AG04450 (cell line): ENCODE measurements at places on chromosomes 6 and 20.

DNA sequence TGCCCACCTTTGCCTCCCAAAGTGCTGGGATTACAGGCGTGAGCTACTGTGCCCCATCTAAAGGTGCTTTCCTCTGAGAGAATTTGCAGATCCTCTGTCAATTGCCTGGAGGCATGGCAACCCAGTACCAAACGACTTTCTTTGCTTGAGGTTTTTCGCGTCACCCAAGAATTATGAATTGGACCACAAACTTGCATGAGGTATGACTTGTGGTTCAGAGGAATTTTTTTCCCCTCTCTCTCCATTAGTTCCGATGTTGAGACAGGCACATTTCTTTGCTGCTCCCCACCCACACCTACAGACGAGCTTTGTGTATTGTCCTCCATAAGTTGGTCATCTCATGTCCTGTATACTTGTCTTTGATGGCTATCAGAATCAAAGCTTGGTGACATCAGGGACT lies 11.8 kb upstream of the SCAF8 start:
- DNase-seq, result peak; percentile 46

DNA sequence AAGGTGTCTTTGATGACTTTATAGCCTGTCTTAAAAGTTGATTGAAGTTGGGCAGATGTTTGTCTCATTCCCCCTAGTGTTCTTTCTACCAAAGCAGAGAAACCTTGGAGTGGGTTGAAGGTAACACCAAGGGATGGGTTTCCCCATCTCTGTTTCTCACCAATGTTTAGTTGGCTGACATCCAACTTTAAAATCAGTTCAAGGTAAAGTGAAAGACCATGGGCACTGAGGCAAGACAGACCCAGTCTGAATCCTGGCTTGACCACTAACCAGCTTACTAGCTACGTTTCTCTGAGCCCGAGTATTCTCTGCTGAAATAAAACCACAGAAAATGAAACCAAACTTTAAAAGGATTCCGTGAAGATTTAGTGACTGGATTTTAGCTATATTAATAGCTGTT lies 258.9 kb downstream of the KIF16B start:
- DNase-seq, result no peak

DNA sequence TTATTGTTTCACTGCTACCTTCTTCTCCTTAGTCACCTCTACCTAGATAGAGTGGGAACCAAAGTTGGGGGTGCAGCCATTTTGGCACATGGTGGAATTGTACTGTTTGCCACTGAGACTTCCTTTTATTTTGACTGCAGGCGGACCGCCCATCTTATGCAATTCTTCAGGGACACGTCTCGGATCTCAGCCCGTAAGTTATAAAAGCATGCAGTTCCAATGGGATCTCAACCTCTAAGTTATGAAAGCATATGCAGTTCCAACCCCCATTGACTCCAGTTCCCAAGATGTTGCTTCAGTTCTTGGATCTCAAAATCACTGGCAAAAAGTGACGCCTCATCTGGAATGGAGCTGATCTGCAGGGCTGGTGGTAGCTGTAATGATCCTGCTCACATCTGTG lies 41.2 kb upstream of the CDH4 start:
- no peak for DNase-seq

DNA sequence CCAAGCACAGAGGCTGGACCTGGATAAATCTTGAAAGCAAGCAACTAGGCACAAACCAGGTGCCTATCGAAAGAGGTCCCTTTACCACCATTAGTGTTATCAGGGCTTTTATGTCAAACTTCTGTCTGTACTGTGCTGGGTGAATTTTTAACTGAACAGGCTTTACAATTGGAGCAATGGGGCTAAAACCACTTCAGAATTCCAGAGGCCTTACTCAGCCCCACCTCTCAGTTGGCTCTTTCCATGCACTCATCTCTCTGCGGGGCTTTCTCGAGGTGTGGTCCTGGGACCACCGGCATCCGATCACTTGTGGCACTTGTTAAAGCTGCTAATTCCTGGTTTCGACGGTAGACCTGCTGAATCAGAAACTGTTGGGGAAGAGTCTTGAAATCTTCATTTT lies 232.5 kb downstream of the SOX4 start:
- no peak for DNase-seq

DNA sequence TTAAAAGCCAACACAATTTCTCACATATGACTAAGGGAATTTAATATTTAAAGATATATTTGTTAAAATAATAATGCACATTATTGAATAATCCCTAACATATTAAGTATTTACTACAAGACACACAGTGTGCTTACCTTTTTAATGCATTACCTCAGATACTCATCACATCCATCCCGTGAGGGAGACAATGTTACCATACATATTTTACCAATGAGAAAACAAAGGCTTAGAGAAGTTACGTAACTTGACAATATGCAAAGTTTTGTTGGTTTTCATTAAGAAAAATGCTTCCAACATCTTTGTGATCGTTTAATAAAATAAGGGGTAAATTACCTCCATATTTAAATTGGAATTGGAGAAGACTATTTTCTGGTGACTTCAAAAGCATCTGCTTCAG lies 4.3 kb downstream of the IFNGR1 start:
- no peak for DNase-seq

GRCh38 chr20:44080646-44081267 lies 106.2 kb downstream of the JPH2 start:
- peak; percentile 61 for DNase-seq

DNA sequence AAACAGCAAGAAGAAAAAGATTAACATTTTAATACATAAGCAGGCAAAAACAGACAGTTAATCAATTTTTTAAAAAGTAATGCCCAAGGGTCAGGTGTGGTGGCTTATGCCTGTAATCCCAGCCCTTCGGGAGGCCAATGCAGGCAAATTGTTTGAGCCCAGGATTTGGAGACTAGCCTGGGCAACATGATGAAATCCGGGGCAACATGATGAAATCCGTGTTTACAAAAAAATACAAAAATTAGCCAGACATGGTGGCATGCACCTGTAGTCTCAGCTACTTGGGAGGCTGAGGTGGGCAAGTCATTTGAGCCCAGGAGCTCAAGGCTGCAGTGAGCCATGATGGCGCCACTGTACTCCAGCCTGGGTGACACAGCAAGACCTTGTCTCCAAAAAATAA lies 94.1 kb upstream of the DST start:
- no peak for DNase-seq

DNA sequence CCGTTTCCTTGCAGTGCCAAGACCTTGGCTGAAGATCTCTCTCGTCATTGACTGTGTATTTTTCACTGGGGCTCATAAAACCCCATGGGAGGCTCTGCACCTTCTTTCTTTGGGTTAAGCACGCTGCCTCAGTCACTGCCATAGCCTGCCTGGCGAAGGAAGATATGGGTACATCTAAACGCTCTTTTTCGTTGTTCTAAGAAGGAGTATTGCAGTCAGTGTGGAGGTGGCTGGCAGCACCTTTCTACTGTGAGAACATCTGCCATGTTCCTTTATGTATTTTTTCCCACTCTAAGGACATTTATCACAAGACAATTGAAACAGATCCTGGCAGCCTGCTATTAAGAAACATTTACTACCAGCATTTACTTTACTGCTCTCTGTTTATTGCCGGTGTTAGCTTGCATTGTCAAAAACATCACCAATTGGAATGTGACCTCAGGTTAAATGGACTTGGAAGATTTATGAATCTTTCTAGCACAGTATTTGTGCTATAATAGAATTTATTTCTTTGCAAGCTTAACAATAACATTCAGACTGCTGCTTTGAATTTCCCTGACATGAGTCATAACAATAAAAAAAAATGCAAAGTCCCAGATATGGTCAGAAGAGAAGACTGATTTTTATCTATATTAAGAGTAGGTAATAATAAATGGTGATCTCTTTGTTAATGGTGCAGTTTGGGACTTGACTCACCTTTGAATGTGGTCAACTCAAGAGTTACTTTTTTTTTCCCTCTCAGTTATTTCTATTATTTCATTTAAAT lies 62.2 kb upstream of the CLDN20 start:
- DNase-seq, result peak; percentile 49

GRCh38 chr20:38248133-38248532 lies 12.4 kb downstream of the KIAA1755 start:
- no peak for DNase-seq

- no peak for DNase-seq
These were observed 167.8 kb downstream of the PHF3 start for GRCh38 chr6:63803371-63803770.
